ENCODE measurements at places on chromosomes 4 and X.

DNA sequence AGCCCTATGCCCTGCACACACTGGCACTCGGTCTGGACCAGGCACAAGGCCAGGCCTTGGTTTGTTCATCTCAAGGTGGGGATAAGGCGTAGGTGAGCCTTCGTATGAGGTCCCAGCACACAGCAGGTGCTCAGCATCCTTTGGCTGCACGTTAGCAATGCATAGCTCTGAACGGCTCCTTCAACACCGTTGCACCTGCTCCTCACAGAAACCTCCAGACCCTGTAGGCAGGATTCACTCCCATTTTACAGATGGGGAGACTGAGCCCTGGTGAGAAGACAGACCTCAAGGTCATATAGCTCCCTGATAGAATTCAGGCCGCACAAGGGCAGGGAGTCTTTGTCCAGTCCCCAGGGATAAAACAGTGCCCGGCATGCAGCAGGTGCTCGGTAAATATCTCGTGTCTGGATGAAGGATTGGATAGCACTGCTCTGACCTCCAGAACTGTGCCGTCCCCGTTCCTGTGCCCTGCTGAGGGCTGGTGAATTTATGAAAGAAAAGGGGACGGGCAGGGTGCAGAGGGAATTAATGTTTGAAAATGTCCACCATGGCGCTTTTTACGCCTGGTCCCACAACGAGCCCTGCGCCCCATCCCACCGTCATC is 2.4 kb downstream of the PPP2R2C start:
- no peak for DNase-seq

GRCh38 chr4:156247470-156247869 is 293.8 kb upstream of the CTSO start:
- no peak for DNase-seq

DNA sequence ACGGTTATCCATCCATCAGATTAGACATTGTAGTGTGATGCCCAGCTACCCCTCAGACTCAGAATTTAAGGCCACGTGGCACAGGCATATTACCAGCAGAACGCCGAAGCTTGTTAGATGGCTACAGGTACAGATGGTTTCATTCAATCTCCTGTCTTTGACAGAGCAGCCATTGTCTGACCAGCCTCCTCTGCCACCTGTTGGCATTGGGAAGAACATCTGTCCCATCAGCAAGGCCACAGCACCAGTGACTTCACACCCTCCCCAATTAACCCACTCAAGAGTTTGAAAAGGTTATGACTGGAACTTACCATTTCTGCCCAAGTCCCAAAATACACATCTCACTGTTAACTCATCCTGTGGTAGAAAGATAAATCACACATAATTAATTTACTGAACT is 22.0 kb upstream of the PHKA2 start:
- no peak for DNase-seq

GRCh38 chr4:110202024-110202423 is 3.6 kb upstream of the ELOVL6 start:
- DNase-seq = no peak

DNA sequence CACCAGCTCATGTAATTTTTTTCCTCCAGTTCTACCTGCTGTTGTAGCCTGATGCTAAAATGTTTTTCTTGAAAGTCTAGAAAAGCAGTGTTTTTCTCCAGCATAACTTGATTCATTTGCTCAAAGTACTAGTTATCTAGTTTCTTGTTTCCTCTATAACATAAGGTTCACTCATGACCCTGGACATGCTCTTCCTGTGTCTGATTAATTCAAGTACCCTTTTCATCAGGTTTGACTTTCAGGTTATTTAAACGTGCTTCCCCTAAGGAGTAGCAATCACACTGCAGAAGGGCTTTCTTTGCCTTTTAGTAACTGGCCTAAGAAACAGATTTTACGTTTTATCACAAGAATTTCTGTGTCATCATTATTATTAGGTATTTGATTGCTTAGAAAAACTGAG is 66.8 kb upstream of the EGFL6 start:
- no peak for DNase-seq

- DNase-seq = no peak
Measured at GRCh38 chr4:127118681-127119080, 514.1 kb upstream of the INTU start.

- DNase-seq = no peak
Measured at GRCh38 chr4:102321260-102321995, 23.9 kb downstream of the SLC39A8 start.

GRCh38 chr4:145277011-145277410 is 96.6 kb upstream of the OTUD4 start:
- no peak for DNase-seq

- no peak for DNase-seq
Measured at GRCh38 chr4:185679523-185679922, 132.5 kb downstream of the SORBS2 start.

GRCh38 chr4:169802873-169803272 is 45.1 kb upstream of the HPF1 start:
- DNase-seq = no peak

DNA sequence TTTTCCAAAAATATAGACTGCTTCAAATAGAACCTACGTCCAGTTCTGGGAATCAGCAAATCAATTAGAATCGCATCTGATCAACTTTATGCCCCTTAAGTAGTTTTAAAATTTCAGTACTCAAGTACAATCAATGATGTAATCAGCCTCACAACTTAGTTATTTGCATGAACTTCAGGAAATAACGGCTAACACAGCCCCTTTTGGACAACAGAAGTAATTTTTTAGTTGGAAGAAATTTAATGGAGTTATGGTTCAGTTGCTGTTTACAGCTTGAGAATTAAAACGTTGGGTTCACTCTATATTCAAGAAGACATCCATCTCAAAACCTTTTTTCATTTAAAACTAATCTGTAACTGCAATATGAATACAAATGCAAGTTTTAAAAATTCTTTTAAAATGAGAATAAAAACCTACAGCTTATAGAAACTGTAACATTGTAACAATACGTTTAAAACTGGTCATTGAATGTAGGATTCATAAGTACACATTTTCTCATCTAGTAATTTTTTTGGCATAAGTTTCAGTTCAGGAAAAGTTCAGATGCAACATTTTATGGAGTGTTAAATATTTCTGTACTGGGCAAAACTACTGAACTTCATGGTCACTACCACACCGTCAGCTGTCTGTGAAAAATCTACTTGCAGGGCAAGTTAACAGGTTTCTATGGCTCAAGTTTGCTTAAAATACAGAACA is 956 bp downstream of the TAPT1 start:
- DNase-seq = no peak

DNA sequence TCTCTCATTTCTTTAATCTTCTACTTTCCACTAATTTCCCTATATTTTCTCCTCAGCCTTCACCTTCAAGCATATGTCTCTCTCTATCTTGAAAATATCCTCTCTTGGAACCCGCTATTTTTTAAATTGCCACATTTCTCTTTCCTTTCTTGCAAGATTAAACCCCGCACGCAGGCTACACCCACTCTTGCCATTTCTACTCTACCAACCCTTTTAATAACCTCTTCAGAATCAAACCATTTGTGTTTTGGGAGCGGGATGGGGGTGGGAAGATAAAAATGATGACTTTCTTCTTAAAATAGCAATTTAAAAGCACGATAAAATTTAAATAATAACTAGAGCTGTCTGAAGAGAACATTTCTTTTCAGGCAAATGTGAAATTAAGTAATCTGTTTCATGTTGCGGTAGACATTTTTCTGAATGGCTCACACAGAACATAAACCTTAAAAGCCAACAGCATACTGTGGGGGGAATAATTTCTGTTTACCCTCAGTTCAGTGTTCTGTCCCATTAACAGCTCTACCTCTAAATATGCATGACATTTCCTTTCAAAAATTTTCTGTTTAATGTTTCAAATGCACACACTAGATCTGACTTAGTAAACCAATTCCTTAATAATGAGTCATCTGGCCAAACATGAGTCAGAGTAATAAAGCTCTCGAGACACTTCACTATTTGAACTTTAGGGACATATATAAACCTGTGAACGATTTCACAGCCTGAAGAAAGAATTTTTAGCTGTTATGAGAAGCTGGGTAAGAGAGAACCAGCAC is 20.5 kb downstream of the ARSJ start:
- no peak for DNase-seq

DNA sequence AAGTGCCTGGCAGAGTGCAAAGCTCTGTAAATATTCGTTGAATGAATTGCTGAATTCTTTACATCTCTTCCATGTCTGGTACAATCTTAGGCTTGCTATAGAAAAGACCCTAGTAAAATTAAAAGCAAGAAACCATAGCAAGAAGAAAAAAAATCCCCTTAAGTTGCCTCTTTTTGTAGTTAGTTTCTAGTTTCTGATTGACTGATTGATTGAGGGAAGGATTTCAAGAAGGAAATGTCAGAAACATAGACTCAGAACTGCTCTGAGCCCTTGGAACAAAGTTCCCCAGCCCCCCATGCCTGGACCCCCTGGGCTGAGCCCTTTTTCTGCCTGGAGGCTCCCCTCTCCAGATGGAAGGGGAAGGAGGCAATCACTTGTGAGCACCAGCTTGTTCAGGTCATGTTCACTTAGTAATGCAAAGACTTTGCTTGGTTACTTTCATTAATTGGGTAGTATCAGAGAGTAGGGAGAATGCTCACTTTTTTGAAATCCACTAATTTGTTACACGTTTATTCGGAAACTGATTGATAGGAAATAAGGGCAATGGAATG is 35.6 kb downstream of the DAPP1 start:
- no peak for DNase-seq

GRCh38 chr4:159370286-159370685 is 267.4 kb downstream of the RAPGEF2 start:
- DNase-seq = no peak

- DNase-seq = no peak
Measured at GRCh38 chr4:126658411-126658810, 974.3 kb upstream of the INTU start.

DNA sequence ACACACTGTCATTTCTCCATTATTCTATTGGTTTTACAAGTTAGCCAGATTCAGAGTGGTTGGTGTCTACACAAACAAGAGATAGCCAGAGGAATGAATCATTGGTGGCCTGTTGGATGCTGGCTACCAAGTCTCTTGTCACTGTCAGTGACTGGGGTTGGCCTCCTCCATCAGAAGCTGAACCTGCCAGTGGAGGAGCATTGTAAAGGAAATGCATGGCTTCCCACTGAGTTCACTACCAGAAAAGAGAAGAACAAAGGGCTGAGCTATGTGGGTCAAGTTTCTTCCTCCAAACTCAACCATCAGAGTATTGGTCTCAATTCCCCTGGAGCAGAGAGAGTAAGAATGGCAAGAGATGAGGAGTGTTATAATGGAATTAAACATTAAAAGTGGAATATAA is 26.5 kb upstream of the ANKRD50 start:
- no peak for DNase-seq

DNA sequence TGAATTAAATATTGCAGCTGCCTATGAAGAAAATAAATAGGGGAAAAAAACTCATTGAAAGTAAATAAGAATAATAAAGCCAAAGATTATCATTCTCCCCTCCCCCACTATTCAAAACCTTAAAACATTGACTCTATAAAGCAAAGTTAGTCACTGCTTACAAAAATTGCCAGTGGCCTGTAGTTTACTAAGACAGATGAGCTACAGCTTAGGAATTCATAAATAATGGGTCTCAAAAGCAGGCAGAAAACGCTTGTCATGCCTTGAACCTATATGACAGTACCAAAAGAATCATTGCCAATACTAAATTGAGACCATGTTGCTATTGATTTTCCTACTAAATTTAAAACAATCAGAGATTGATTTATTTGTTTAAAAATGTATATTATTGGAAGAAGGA is 78.9 kb downstream of the SLC10A7 start:
- no peak for DNase-seq

DNA sequence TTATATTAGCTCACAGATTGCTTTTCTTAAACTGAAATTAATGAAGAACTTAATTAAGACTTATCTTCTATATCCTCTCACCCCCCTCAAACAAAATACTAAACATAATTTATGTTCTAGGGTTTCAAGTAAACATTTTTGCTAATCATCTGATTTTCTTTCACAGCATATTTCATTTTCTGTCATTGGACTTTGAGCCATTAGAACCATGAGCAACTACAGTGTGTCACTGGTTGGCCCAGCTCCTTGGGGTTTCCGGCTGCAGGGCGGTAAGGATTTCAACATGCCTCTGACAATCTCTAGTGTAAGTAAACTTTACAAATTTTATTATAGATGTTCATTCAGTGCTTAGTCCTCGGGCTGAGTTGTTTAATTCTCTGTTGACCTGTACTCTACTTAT is 3.3 kb downstream of the PDLIM5 start:
- no peak for DNase-seq

DNA sequence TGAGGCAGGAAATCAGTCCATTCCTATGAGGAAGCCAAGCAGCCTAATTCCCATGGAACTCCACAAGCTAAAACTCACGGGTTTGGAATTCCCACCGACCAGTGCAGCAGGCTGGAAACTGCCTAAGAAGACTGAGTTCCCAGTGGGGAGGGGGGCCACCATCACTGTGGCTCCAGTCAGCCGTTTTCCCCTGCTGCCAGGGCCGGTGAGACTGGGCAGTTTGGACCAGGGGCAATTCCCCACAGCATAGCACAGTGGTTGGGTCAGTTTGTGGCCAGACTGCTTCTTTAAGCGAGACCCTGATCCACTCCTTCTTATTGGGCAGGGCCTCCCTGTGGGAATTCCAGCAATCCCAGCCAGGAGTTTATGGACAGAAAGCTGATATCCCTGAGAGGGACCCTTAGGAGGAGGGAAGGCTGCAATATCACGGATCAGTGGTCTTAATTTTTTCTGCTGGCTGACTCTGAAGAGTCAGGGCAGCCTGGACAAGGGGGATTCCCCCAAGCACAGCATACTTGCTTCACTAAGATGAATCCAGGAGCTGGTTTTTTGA is 20.7 kb downstream of the PAGE5 start:
- DNase-seq = no peak

- no peak for DNase-seq
Measured at GRCh38 chrX:101958139-101958538, 26.3 kb upstream of the ZMAT1 start.

GRCh38 chr4:145507636-145508035 is 26.0 kb downstream of the SMAD1 start:
- DNase-seq = no peak

- no peak for DNase-seq
Measured at GRCh38 chr4:183637461-183637860, 21.5 kb downstream of the RWDD4 start.

- no peak for DNase-seq
Measured at GRCh38 chr4:13328591-13328990, 155.5 kb downstream of the RAB28 start.
